ENCODE measurements at places on chromosomes 6 and 20.

GRCh38 chr6:71126506-71126905 is 162.1 kb upstream of the OGFRL1 start:
- DNase-seq, result no peak

- DNase-seq, result no peak
Observed at GRCh38 chr6:137543114-137543513, 48.9 kb upstream of the OLIG3 start.

DNA sequence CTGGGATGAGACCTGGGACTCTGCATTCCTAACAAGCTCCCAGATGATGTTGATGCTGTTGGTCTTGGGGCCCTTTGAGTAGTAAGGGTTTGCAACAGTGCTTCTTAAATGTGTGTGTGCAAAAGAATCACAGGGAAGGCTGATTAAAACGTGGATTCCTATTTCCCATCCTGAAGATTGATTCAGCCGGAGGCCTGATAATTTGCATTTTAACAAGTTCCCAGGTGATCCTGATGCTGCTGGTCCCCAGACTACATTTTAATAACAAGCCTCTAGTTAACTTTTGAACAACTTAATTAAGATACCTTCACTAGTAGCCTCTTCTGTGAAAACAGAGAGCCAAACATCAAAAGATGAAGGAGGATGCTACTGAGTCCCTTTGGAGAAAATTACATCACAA is 156.4 kb upstream of the LAMP5 start:
- no peak for DNase-seq

DNA sequence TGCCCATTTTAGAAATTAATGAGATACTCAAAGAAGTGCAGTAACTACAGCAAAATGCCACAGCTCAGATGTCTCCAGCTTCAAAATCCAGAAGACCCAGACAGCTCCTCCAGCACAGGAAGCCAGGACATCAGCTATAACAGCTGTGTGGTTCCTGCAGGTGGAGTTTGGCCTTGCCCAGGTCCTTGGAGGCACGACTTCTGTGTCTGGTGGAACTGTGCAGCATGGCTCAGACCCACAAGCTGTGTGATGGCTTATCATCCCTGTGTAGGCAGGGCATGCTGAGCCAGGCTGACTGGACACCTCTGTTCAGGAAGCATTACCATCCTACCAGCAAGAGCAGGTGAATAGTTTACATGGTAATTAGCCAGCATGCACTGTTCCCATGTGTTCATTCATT is 26.5 kb upstream of the CD93 start:
- DNase-seq, result no peak

- DNase-seq, result no peak
Observed at GRCh38 chr20:63595416-63596127, 21.5 kb upstream of the HELZ2 start.

DNA sequence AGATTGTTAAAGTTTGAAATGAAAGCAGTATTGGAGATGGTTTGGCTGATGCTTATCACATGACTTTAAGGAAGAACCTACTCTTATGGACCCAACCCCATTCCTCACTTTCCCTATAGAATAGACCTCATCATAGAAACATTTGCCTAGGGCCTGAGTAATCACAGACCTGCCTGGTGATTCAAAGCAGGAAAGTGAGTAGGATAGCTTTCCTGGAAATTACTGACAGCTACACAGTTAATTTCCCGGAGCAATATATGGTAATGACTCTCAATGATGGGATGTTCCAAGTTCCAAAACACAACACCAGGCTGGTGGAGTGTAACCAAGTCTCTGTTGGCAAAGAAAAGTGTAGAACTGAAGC is 233.8 kb downstream of the SIM1 start:
- DNase-seq, result no peak

Measured in stimulated activated CD8-positive, alpha-beta memory T cell treated with anti-CD3 and anti-CD28 coated beads, Interleukin-15, amount 100 ng/mL, for 4 hours (primary cell).